ENCODE measurements at places on chromosomes 1 and 21.

- DNase-seq: no peak
Observed at GRCh38 chr1:37403166-37403565, 71.2 kb upstream of the ZC3H12A start.

GRCh38 chr1:11690397-11691301 is 861 bp upstream of the DRAXIN start:
- DNase-seq: no peak

DNA sequence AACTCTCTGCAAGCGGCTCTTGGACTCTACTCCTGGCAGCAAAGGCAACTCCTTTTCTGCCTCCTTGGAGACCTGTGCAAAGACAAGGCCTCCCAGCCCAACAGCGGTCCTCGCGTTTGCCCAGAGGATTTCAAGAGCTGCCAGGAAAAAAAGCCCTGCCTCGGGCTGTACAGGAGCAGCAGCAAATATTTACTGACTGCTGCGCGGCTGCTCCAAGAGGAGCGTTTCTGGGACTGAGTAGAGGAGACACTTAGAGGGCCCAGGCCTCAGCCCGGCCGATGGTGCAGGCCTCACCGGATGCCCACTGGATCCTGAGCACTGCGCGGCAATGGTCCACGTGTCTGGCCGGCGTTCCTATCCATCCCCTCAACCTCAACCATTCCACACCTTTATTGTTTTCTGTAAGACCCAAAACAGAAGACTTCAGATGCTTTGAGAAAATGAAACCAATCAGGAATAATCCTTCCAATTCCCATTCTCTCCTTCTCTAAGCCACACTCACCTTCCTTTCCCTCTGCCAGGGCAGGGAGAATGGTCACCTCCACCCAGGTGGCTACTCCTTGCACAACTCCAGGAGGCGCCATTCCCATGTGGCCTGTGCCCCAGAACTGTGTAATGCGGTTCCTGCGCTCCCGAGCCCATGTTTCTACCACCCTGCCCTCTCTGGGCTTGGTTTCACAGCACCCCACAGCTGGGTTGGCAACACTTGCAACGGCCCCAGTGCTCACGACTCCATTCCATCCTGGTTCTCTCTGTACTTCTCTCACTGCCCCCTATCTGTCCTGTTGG is 215.8 kb downstream of the TRABD2B start:
- DNase-seq: no peak

DNA sequence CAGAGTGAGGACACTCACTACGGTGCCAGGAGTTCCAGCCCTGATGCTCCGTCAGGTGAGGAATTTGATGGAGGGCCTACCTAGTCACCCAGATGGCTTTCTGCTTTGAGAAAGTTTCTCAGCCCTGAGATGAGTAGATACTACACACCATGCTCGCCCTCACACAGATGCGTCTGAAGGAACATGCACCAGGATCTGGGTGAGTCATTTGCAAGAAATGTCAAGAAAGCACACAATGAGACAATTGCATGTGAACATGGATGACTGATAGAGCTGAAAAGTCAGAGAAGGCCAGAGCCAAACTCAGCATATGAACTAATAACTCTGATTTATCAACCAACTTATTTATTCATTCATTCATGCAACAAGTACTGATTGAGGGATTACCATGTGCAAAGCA is 483.9 kb downstream of the OMA1 start:
- no peak for DNase-seq
